DMS79 (cell line): ENCODE measurements at places on chromosomes 3 and 15.

GRCh38 chr3:5297895-5298294 lies 110.4 kb downstream of the EDEM1 start:
- DNase-seq: no peak

- no peak for DNase-seq
Measured at GRCh38 chr15:63372018-63372705, 9.5 kb downstream of the CA12 start.

DNA sequence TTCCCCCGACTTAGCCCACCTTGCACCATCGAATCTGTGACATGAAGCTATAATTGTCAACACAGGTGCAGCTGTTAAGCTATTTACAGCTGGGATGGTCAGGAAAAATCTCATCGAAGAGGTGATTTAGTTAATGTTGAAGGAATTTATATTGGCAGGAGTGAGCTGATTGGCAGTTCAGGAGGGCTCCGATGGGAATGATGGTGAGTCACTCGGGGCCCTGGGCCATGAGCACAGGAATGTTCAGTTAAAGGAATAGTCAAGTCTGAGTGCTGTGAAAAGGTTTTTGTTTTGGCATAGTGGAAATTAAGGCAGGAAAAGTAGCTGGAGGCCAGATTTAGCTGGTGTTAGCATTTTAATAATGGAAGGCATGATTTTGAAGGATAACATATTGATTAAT lies 95.7 kb downstream of the OXSM start:
- no peak for DNase-seq

DNA sequence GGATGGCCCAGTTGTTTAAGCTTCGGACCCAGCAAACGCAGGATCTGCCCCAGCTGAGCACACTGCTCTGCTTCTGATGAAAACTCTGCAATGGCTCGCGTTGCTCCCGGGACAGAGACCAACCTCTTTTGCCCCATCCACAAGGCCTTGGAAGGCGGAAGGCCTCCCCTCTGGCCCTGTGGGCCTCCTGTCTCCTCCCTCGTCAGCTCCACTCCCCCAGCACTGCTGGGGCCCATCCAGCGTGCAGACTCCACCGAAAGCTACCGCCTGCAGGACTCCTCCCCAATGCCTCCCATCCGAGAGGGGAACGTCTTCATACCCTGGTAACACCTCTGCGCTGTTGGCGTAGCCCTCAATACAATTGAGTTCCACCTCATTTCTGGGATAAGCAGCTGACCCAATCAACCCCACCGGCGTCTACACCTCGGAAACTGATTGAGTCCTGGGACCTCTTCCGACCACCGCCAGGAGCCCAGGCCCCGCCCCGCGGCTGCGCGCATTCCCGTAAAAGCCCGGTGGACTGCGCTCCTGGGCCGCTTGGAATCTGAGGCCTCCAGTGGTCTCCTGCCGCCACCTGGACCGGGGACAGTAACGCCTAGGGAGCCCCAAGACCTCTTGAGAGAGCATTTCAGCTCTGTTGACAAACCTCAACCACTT lies at the start of gene PRR23E:
Gene PRR23E, plus strand, starts transcription at position 556 of the 657 bp plus-strand sequence. CDS start 3,555 bp downstream, outside the sequence.
- no peak for DNase-seq

GRCh38 chr15:75732177-75732808 lies 19.6 kb upstream of the CSPG4 start:
- DNase-seq: no peak

- no peak for DNase-seq
Measured at GRCh38 chr3:80227216-80227615, 459.4 kb upstream of the ROBO1 start.

DNA sequence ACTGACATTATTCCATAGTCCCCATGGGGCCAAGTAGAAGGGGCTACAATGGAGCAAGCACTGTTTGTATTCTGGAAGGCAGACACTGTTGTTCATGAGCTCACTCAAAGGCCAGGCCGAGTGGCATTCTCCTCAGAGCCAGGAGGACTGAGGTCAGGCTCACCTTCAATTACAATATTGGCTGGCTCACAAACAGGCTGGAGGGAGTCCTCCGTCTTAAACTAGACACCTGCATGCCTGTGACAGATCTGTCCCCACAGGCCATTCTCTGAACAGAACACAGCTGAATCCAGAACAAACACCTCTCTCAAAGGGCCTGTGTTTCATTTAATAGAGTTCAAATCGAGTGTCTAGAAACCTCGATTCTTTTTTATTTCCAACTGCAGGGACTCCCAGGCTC lies 347.4 kb upstream of the PPP2R3A start:
- no peak for DNase-seq

GRCh38 chr15:50259276-50259675 lies 6.2 kb downstream of the HDC start:
- DNase-seq: no peak

DNA sequence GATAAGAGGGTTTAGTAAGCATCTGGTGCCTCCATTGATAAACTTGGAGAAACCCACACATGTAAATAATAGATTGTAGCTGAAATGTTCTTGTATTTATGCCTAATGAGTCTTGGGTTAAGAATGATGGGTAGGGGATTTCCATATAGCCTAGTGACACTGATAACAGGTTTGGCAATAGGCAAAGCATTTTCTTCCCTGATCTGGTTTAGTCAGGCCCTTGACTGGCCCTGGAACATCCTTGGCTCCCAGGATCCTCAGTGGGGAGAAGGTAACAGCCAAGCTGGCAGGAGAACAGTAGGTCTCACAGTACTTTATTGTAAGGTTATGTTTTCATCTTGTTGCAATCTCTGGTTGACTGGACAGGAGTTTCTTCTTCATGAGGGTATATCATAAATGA lies 228.4 kb downstream of the DIPK2A start:
- DNase-seq: no peak

DNA sequence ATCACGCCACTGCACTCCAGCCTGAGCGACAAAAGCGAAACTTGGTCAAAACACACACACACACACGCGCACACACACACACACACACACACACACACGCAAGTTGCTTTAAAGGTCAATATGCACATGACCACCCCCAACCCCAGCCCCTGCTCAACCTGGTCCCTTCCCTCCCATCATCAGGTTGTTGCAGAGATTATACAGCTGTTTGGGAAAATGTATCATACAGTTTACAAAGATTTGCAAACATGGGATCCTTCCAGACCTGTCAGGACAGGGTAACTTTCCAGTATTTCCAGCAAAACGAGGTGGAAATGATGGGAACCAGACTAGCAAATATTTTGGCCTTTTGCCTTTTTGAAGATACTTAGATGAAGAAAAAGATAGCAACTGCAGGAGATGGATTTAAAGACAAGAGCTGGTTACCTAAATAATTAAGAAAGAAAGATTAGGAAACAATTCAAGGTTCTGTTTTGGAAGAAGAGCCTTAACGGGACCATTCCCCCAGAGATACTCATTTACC lies 80.2 kb downstream of the TNIK start:
- no peak for DNase-seq

- no peak for DNase-seq
Measured at GRCh38 chr15:71575474-71576045, 234.8 kb upstream of the NR2E3 start.

GRCh38 chr3:77935418-77935817 lies 895.5 kb downstream of the ROBO2 start:
- DNase-seq: no peak

- peak; percentile 29 for DNase-seq
Measured at GRCh38 chr3:156291272-156292123, 171.1 kb downstream of the KCNAB1 start.

GRCh38 chr15:63066272-63066671 lies 23.7 kb downstream of the TPM1 start:
- no peak for DNase-seq

- no peak for DNase-seq
Measured at GRCh38 chr15:68626739-68627138, 47.9 kb downstream of the CORO2B start.

DNA sequence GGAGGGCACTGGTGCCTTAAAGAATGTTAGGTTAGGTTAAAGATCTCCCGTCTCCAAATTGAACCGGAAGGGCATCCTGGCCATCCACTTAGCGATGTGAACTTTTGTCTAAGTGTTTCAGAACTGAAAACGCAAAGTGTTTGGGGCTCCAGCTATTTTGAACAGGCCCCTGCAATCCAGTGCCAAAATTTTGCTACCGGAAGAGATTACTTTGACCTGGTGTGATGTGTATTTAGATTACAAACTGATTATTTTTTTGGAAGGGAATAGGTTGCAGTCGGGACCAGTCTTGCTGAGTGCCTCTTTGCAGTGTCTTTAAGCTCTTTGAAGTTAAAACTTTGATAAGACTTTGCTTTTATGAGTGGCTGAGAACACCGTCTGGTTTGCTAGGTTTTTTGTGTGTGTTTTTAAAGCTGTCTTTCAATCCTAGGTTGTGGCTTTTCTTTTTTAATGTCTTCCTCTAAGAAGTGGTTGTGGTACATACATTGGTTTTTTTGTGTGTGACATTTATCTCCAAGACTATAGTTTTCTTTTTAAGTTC lies 179.6 kb downstream of the OR4M2 start:
- no peak for DNase-seq

DNA sequence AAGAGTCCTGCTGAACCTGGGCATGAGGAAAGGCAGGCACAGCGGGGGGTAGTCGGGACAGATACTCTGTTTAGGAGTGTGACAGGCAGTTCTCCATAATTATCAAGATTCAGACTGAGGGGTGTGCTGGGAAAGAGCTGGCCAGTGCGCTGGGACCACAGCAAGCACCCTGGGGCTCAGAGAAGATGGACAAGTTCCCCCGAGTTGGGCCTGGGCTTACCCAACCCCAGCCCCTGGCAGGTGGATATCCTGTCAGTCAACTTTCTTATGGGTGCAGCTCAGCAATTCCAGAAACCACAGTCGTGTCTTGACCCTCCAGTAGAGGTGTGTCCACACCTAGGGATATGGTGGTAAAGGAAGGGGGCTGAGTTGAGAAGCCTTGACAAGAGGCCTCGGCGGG lies 49.2 kb upstream of the PRR20G start:
- no peak for DNase-seq

DNA sequence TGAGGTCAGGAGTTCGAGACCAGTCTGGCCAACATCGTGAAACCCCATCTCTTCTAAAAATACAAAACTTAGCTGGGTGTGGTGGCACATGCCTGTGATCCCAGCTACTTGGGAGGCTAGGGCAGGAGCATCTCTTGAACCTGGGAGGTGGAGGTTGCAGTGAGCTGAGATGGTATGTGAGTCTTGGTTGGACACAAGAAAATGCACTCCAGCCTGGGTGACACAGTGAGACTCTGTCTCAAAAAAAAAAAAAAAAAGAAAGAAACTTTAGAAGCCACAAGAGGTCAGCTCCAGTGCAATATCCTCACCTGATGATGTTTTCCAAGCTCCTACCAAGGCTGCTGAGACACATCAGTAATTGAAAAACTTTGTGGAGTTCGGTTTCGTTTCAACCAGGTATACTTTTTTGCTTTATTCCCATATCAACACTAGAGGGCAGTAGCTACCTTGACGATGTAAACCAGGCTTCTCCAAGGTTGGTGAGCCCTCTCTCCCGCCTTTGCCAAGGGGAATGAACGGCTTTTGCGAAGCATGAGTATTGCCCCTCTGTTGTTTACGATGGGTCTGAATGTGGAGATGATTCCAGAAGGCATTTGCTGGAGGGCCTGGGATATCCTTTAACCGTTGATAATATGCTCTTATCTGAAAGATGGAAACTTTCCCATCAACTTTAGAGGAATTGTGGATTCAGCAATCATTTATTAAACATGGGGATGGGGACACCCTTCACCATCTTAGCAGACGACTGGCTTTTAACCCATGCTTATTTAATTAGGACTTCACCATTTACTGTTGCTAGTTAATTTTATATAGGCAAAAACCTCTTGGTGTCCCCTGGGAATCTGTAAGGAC lies 202.8 kb downstream of the SV2B start:
- peak; percentile 45 for DNase-seq

DNA sequence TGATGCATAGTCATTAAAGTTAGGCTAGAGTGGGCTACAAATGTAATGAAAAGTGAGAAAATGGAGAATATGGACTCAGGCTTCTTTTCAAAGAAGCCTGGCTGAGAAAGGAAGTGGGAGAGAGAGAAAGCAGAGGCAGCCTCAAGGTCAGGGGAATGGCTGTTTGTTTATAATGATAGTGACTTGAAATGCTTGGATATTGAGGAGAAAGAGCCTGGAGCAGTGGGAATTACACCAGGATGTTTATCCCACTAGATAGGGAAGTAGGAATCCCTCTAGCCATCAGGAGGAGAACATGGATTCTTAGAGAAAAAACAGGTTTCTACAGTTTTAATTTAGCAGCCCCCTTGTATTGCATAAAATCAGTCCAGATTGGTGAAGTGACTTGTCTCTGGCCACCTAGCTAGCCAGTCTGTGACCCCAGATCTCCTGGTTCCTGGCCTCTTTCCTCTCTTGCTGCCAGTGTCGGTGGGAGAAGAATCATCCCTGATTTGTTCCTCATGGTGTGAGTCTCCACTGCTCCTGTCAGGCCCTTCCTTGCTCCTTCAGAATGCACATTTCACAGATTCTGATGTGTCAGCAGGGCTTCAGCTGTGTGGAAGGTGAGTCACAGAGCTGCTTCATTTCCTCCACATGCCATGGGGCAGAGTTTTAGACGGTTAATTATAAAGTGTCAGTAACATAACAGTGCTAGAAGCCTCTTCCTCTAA lies 32.9 kb downstream of the SEMA6D start:
- no peak for DNase-seq

DNA sequence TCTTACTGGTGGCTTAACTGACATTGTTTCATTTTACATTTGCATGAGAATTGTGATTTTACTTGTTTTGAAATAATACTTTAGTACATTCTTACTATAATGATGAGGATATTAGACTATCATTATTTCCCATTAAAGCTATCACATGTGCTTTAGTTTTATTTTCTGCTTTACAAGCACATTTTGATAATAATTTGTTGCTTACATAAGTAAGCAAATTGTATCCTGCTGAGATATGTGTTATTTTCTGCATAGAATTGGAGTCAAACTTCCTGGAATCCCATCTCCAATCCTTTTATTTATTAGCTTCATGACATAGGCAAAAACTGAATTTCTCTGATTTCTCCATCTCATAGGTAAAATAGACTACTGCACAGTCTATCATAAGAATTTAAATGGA lies 847.4 kb downstream of the DIPK2A start:
- DNase-seq: no peak

DNA sequence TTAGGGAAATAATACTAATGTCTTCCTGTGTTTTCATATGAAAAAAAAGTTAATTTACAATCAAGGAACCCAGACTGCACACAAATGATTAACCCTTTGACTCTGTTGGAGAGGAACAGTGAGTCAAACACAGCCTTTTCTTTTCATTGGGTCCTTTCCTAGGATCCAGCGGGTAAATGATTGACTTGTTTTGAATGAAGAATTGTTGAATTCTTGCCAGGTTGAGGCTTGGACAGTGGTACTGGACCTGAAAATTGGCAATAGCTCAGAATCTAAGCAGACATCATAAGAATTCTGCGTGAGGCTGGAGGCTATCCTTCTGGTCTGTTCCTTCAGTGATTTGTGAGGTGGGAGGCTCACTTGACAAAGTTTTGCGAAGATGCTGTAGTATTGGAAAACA lies 143.0 kb downstream of the RYR3 start:
- DNase-seq: no peak

- DNase-seq: no peak
Measured at GRCh38 chr3:186469525-186469924, 74.7 kb downstream of the CRYGS start.

DNA sequence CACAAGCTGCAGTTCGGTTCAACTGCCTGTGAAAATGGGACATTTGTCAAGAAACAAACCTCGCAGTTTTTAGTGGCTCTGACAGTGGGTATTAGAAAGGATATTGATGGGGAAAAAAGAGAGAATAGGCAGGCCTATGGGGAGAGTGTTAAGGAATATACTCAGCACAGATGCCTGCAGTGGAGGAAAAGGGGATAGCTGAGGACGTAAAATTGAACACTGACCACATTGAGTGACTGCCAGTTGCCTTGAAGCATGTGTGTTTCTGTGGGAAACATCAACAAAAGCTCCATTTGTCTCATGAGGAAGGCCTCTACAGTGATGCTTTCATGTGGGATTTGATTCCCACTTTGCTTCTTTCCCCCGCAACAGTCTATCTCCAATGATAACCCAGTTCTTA lies 1042.1 kb downstream of the TUSC7 start:
- DNase-seq: no peak
